ENCODE measurements at places on chromosomes 1 and 21.

- no peak for DNase-seq
These were observed 3.4 kb downstream of the COL18A1 start for GRCh38 chr21:45408271-45408791.

DNA sequence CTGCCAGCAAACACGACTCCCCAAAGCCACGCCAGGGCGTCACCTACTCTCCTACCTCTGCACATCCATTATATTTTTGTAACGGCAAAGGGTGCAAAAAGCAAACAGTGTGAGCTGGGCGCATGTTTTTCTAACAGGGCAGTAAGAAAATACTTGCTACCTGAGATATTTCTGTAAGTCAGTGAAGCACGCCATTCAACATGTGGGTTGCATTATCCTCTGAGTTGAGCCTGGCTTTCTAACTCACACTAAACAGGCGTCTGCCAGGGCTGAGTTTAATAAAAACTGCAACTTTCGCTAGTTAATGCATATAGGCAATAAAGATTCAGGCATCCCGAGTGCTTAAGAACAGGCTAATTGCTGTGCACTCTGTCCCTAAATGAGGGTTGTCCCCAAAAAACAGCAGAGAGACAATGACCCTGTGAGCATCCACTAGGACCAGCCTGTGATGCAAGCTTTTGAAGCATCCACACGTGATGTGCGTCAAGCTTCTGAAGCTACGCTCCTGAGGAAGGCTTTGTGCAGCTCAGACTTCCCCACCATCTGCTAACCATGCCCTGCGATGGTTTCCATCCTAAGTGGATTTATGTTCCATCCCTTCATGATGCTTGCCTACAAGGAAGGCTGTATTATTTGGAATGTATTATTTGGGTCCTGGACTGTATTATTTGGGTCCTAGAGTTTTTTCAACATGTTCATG, 70.0 kb upstream of the SIM2 start:
- no peak for DNase-seq

DNA sequence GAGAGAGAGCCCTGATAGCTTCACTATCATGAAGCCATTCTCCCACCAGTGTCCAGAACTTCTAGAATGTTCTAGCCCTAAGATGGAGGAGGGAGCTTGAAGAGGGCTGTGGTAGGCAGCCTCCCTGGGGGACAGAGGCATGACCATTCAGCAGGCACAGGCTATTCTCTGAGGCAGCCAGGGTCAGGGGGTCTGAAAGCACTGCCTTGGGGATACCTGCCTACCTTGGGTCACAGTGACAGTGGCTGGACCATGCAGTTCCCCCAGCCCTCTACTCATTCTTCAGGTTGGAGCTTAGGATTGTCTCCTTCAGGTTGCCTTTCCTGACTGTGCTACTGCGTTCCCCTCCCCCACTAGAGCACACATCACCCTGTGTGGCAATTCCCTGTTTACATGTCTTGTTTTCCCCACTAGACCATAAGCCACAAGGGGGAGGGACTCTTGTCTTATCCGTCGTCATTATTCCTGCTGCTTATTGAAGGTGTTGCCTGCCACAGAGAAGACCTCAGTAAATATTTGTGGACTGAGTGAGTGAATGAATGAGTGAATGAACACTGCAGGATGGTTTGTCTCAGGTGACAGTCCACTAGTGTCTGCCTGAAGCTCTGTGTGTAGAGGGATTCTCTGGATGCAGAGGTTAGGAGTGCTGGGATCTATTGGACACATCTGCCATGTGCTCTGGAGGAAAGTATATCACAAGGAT, 5.2 kb downstream of the ZDHHC18 start:
- no peak for DNase-seq

DNA sequence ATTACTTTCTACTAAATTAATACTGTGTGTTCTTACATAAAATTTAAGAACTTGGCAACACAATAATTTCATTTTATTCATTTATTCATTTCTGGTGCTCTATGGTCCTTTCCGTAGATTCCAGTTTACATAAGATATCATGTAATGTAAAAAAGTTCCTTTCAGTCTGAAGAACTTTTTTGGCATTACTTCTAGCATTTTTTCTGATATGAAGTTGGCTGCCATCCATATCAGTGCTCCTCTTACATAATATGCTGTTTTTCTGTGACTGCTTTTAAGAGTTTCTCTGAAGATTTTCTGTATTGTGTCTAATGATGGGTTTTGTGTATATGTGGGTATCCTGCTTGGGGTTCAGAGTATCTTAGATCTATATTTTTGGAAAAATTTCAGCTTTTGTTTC, 34.8 kb downstream of the LIN9 start:
- DNase-seq = no peak

GRCh38 chr1:146021050-146021445, 487 bp downstream of the HJV start:
- no peak for DNase-seq

DNA sequence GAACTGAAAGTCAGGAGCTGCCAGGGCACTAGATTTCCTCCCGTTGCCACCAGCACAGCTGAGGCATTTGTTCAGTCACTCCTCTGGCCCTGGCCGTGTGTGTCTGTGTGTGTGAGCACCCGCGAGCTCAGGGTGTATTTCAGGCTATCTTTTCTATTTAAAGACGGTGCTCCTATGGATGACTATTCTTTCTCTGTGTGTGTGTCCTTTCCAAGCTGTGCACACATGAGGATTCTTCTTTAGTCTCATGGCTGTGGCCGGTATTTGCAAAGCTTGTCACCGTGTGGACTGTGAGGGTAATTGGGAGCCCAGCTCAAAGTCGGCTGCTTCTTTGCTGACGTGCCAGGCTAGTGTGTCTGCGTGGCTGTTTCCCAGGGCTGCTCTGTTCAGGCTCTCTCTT, 3.0 kb upstream of the KCND3 start:
- no peak for DNase-seq

- DNase-seq = no peak
These were observed 489.3 kb upstream of the VAMP3 start for GRCh38 chr1:7281821-7282220.

- no peak for DNase-seq
These were observed 2.3 kb downstream of the KLHDC8A start for GRCh38 chr1:205354259-205355074.

DNA sequence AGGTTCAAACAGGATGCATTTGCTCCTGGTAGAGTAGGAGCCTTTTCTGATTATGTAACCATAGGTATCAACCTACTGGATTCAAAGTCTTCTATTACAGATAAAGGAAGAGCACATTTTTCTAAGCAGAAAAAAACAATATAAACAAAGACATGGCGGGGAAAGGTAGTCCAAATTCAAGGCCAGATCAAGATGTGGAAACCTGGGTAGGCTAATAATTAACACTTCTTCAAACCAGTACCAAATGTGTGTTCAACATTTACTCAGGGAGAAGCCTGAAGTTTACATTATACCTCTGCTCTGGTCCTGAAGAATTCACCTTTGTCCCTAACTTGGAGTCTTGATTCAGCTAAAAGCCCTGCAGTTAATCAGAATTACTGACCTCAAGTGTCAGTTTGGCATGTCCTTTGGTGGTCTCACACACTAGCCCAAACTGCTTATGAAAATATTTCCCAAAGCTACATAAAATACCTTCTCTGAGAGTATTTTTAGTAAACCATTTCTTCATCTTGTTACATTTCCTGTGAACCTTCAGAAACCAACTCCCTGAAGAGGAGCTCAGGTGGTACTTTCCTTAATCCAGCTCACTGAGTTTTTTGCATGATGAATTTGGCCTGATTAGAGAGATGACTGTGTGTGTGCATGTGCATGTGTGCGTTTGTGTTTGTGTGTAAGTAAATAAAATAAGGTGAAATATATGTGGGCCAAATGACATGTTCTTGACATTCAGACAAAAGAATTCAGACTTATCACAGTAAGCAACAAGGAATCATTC, 70.2 kb downstream of the TOR3A start:
- no peak for DNase-seq

DNA sequence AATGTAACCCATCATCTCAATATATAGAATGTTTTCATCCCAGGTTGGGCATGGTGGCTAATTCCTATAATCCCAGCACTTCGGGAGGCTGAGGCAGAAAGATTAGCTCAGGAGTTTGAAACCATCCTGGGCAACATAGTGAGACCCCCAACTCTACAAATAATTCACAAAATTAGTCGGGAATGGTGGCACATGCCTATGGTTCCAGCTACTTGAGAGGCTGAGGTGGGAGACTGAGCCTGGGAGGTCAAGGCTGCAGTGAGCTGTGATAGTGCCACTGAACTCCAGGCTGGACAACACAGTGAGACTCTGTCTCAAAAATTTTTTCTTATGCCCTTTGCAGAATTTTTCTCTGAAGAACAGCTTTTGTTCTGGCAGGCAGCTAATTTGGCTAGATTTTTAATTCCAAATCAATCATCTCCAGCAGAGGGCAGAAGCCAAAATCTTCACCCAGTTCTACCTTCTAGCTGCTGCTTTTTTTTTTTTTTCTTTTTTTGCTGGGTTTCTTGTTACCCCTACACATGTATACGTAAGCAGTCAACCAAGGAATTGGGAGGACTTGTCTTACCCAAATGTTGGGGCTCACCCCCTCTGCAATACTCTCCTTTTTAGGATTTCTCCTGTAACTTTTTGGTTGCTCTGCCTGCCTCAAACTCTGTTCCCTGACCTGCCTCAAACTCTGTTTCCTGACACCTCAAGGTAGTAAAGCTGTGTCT, 2.7 kb upstream of the RAD54L start:
- DNase-seq = no peak

GRCh38 chr1:169115891-169116585, 9.5 kb downstream of the ATP1B1 start:
- DNase-seq = no peak

DNA sequence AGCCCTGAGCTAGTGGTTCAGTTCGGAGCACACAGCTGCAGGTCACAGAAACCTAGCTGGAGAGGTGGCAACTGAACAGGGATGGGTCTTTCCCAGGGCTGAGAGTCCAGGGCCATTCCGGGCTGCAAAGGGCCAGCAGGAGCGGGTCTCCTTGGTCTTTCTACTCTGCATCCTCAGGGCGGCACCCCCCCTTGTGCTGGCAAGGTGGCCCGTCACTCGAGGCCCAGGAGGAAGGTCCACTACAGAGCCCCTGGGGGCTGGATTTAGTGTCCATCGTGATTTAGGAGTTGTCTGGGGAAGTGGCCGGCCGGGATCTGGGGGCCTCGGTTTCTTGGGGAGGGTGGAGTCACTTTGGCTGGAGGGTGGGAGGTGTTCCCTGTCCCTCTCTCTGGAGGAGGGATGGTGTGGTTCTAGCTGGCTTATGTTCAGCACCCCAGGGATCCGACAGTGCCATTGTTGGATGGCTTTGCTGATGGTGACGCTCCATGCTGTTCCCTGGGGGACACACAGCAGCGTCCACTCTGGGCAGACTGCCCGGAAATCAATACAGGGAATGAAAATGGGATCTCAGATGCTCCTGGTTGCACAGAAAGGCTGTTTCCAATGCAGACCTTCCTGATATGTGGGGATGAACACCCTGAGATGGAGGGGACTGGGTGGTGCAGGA, 64.4 kb downstream of the UMODL1 start:
- DNase-seq = no peak

DNA sequence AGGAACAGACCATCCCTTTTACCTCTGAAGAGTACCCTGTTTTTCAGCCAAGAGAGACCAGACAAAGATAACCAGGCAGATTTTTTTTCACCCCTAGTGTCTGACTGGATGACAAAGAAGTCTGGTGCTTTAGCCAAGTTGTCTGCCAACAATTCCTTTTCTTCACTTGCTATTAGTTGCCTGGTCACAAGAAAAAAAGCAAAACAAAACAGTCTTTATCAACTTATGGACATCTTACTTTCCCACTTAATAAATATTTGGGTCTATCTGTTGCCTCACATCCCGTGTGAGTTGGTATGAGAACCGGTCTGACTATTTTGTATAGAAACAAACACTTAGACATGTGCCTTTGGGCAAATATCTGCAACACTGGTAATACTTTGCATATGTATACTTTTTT, 662.9 kb downstream of the PLPP3 start:
- no peak for DNase-seq

GRCh38 chr1:237296861-237297260, 254.9 kb downstream of the RYR2 start:
- no peak for DNase-seq

Data from NCI-H1417 treated with DMSO at 0.1 percent for 48 hours (cell line).